PC-3 (cell line): ENCODE measurements at places on chromosomes 12 and 14. TPM values are rescaled to one million over a fixed set of nuclear protein-coding genes. Genes with fewer than 3 reads are reported as not detected.

DNA sequence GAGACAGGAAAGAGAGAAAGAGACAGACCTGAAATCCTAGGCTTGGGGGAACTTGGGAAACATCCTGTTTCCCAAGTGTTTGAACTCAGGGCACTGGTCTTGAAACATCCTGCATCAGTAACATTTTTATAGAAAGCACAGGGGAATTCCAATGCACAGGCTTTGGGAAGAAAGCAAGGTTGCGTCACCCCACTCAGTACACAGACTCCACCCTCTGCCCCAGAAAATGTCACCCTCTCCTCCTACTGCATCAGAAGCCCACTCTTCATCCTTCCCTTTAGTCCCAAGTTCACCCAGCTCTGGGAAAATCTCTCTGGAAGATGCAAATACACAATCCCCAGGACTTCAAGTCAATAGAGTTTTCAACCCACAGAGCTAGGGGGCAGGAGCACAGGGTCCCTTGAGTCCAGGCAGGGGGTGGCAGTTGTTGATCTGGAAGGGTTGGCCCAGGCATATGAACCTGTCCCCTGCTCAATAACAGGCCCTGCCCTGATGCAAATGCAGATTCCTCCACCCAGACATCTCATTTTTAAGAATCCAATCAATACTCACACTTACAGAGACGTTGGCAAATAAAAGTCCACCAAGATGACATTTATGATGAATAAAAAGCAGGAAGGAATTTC, 1.7 kb downstream of the RDH16 start:
- peaks cover 22% of the 10 kb centered on the region for H3K4me1 ChIP-seq
- no peaks in the 10 kb centered on the region for H3K36me3 ChIP-seq
- H3K4me3 ChIP-seq = no peak overlapping the region
- no peak overlapping the region for H3K27ac ChIP-seq
- H3K27me3 ChIP-seq = no peaks in the 10 kb centered on the region
- DNase-seq = peak; percentile 16

GRCh38 chr14:51206462-51206861, 33.6 kb upstream of the TMX1 start:
- no peaks in the 10 kb centered on the region for H3K27me3 ChIP-seq
- H3K4me1 ChIP-seq = peaks cover 9% of the 10 kb centered on the region; the same call in 1 of the 2 replicates
- H3K36me3 ChIP-seq = no peaks in the 10 kb centered on the region
- peak; percentile 20 for DNase-seq
- H3K27ac ChIP-seq = no peak overlapping the region

The DHRS2 gene
- total RNA-seq = 40.9 and 43.2 TPM in 2 replicates

GRCh38 chr14:71890541-71890940, 41.7 kb upstream of the RGS6 start:
- DNase-seq = no peak
- H3K4me3 ChIP-seq = no peak overlapping the region
- peaks cover 69% of the 10 kb centered on the region for H3K27me3 ChIP-seq

- no peaks in the 10 kb centered on the region for H3K27me3 ChIP-seq
- H3K4me1 ChIP-seq = no peaks in the 10 kb centered on the region
- no peaks in the 10 kb centered on the region for H3K36me3 ChIP-seq
- H3K27ac ChIP-seq = no peak overlapping the region
- no peak overlapping the region for H3K4me3 ChIP-seq
Observed at GRCh38 chr14:73943083-73943482, 6.8 kb downstream of the FAM161B start.

The TOGARAM1 gene
- 5.8 and 6.3 TPM in 2 replicates for total RNA-seq

- no peaks in the 10 kb centered on the region for H3K27me3 ChIP-seq
- peak; percentile 7 for DNase-seq
- H3K36me3 ChIP-seq = no peaks in the 10 kb centered on the region
- peaks cover 35% of the 10 kb centered on the region for H3K4me1 ChIP-seq
- no peak overlapping the region for H3K27ac ChIP-seq
Observed at GRCh38 chr12:94175763-94176668, 27.6 kb downstream of the PLXNC1 start.
